GM03348 (cell line): ENCODE measurements at places on chromosomes 11 and 22.

- peak; percentile 71 for DNase-seq
Measured at GRCh38 chr11:74929431-74930363, 19.2 kb downstream of the XRRA1 start.

- no peak for DNase-seq
Measured at GRCh38 chr11:64826062-64826461, 15.7 kb upstream of the MEN1 start.

DNA sequence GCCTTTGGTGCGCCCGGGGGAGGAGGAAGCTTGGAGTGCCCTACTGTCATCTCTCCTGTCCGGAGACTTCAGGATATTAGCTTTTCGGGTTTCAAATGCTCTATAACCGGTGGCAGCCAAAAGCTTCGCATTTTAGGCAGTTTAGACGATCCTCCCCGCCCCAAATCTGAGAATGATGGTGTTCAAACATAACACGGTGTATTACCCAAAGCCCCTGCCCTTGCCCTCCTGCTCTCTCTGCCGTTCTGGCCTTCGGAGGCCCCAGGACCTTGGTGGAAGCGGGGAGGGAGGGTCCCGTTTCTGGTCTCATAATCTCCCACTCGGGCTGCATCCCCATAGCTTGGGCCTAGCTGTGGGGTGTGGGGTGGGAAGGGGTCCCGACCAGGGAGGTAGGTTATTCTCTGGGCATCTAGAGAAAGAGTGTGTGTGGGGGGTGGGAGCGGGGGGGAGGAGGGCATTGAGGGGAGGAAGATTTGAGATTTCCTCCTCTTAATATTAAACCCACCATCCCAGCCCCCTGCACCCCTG is 2.3 kb downstream of the PKNOX2 start:
- no peak for DNase-seq

GRCh38 chr11:68983801-68984200 is 3.0 kb upstream of the MRGPRD start:
- DNase-seq, result no peak

DNA sequence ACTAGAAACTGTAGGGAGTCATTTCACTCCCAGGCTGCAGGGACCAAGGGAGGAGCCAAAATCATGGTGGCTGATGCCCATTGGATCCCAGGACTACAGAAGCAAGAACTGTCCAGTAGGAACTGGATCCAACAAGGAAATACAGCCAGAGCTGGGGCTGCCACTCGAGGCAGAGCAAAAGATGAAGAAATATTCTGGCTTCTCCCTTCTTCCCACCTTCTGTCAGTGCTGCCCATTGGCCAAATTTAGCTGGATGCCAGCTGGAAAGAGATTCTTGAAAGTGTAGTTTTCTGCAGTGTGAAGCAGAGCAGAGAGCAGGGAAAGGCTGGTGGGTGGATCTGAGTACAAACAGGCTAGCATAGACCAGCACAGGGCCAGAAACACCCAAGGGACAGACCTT is 45.6 kb downstream of the COMMD9 start:
- no peak for DNase-seq

- no peak for DNase-seq
Measured at GRCh38 chr22:42842658-42843370, 14.3 kb downstream of the ARFGAP3 start.

- DNase-seq, result no peak
Measured at GRCh38 chr22:47150426-47150825, 388.0 kb downstream of the TBC1D22A start.

GRCh38 chr11:102464859-102465500 is 12.4 kb upstream of the TMEM123 start:
- DNase-seq, result no peak

DNA sequence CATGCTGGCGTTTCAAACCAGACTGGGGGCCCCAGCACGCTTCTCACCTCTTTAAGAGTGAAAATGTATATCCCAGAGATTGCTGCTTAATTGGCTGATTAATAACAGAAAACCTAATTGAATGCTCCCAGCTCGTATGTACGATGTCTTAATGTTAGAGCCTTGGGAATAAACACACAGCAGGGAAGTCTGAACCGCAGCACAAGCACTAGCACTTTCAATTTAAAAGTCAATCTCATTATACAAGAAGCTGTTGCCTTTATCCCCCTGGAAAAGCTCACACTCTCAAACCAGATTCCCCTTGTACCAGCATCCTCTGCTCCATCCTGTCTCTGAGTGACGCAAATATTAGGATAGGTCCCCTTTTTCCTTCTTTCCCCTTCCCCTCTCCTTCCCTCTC is 449.1 kb downstream of the MN1 start:
- no peak for DNase-seq

- DNase-seq, result peak; percentile 45
Measured at GRCh38 chr11:10540546-10540914, 457 bp downstream of the RNF141 start.

- peak; percentile 79 for DNase-seq
Measured at GRCh38 chr11:12079726-12080556, 30.4 kb upstream of the MICAL2 start.

GRCh38 chr22:39175353-39176142 is 23.1 kb upstream of the CBX7 start:
- no peak for DNase-seq

- DNase-seq, result no peak
Measured at GRCh38 chr11:21911061-21911460, 281.8 kb upstream of the ANO5 start.

GRCh38 chr11:41954034-41954433 is 494.6 kb upstream of the LRRC4C start:
- peak; percentile 64 for DNase-seq

GRCh38 chr11:13734530-13734929 is 66.1 kb downstream of the FAR1 start:
- no peak for DNase-seq

- DNase-seq, result no peak
Measured at GRCh38 chr11:2426826-2427521, 17.3 kb downstream of the TRPM5 start.

DNA sequence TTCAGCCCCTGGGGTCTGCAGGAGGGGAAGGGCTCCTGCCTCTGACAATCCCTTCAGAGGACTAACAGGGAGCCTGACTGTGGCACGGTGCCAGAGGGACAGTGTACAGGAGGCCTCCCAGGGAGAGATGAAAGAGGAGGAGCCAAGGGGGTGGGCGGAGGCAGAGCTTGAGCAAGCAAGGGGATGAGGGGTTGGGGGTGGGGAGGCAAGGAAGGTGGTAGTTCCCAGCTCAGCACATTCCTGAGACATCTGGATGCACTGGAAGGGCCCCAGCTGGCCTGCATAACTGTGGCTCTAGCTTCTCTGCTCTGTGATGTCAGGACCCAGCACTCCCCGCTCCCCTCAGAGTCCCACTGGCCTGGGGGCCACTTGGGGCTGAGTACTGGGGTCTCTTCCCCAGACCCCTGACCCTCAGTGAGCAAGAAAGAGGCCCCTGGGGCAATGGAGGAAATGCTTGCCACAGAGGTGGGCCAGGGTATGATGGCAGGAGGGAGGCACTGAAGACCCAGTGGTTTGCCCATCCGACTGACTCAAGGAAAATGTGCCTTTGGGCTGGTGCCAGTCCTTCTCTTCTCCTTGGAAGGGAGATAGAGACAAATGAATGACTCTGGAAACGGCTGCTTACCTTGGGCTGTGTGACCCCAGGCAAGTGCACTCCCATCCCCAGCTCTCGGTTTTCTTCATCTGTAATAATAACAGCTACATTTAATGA is 13.3 kb downstream of the CREB3L1 start:
- DNase-seq, result peak; percentile 95

DNA sequence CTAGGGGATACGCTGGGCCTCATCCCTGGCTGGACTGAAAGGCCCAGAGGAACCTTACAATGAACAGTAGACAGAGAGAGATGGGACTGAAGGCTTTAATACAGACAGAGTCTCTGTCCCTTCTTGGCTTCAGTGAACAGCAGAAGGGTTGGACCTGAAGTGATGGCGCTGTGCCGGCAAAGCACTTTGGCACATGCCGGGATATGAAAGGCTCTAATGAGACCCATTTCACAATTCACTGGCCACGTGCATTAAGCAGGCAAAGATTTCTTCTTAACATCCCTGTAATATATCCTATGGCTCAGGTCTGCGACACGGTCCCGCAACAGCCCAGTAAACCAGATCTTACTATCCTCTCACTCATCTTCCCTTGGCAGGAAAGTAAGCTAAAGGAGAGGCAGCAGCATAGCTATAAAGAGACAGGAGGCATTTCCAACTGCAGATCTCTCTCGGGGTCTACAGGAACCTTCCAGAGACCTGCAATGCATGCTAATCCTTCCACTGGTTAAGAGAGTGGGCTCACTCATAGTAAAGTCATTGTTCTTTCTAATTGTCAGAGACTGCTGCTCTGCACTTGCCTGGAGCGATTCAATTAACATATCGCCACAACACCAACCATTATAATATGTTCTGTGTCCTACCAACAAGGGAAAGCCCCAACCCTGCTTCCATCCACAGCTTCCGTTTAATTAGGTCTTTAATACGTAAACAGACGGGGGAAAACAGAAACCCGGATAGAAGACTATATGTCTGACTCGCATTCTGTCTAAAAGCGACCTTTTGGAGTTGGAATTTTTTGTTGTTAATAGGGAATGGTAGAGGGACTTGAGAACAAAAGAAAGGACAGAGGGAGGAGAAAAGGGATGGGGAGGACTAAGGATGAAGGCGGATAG is 1179.0 kb downstream of the LRRC4C start:
- DNase-seq, result no peak

GRCh38 chr11:43913829-43914380 is 28.5 kb upstream of the C11orf96 start:
- DNase-seq, result no peak

DNA sequence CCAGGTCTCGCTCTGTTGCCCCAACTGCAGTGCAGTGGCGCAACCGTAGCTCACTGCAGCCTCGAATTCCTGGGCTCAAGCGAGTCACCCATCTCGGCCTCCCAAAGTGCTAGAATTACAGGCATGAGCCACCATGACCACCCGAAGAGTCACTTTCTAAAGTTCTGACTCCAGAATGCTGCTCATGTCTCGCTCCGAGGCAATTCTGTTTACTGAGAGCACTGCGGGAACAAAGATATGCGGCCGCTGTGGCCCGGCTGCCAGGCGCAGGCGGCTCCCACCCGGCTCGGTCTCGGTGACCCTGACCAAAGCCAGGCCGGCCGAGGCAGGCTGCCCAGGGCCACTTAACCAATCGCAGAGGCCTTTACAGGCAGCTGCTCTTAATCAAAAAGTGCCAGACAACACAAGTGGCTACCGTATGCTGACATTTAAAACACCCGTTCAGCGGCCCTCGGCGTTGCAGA is 78.7 kb downstream of the PHF21B start:
- peak; percentile 77 for DNase-seq

DNA sequence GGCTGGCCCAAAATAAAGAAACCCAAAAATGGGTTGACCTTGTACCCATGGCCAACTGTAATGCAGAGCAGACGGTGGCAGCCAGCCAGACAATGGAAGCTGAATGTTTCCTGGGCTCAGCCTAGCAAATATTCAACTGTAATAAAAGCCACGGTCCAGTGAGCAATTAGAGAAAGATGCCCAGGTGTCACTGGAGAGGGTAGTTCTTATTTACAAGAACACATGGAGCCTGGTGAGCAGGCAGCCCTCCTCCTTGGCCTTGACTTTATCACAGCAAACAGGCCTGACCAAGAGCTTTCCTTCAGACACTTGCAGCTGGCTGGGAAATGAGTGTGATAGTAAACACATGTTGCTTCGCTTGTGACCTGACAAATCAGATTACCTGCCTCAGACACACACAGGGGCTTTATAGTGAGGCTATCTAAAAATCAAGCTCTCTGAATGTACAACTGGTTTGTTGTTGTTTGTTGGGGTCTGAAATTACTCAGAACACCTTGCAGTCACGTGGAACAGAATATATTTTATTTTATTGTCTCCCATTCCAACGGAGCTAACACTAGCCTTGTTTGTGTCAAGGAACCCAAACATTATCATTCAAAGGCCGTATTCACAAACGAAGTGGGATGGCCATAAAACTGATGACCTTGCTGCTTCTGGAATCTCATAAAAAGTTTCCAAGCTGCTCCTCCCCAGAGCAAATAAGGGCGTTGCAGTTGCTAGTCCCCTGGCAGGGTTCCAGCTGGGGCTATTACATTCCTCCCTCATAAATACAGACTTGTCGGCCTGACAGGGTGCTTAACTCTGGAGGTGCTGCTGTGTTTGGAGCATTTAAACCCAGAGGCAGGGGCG is 161.1 kb downstream of the BBOX1 start:
- peak; percentile 62 for DNase-seq

DNA sequence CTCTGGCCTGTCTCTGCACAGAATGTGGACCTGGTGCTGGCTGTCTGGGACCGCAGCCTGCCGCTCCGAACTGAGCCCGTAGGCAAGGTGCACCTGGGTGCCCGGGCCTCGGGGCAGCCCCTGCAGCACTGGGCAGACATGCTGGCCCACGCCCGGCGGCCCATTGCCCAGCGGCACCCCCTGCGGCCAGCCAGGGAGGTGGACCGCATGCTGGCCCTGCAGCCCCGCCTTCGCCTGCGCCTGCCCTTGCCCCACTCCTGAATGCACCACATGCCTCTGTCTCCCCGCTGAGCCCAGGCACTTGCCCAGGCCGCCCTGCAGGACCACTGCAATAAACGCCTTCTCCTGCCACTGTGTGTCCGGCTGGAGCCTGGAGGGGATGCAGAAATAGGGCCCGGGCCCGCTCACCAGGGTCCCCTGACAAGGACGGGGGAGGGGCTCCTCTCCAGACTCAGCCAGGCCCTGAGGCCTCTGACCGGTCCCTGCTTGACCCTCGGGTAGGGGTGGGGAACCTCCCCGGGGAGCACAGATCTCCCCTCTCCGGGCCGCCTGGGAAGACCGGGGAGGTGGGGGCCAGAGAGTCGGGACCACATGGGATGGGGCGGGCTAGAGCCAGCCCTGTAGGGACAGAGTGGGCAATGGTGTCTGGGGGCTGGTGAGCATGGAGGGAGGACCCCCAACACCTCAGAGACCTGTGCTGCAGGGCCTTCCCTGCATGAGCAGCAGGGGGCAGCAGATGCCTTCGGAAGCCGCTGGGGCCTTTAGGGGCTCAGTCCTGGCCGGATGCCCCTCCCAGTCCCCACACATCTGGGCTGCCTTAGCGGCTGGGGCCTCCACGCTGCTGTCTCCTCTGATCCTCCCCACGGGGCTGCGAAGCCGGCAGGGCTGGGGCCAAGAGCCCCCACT is 1.4 kb upstream of the TNNI2 start:
- DNase-seq, result peak; percentile 82

- DNase-seq, result no peak
Measured at GRCh38 chr11:128061281-128061871, 526.0 kb downstream of the ETS1 start.

- DNase-seq, result no peak
Measured at GRCh38 chr11:69212798-69213110, 57.0 kb downstream of the SMIM38 start.

DNA sequence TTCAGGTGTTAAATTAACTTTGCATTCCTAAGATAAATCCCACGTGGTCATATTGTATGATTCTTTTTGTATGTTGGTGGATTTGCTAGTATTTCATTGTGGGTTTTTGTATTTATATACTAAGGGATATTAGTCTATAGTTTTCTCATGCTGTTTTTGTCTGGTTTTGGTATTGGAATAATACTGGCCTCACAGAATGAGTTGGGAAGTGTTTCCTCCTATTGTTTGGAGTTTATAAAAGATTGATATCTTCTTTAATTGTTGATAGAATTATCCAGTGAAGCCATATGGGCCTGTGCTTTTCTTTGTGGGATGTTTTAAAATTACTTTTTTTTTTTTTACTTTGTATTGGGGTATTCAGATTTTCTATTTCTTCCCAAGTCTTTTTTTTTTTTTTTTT is 59.8 kb downstream of the QSER1 start:
- DNase-seq, result no peak

- DNase-seq, result peak; percentile 43
Measured at GRCh38 chr11:45089676-45090499, 56.6 kb upstream of the PRDM11 start.
